ENCODE measurements at places on chromosomes 4 and X.

- DNase-seq, result no peak
Measured at GRCh38 chrX:129653181-129653970, 1.4 kb downstream of the APLN start.

GRCh38 chr4:102575369-102576129 is 74.4 kb downstream of the NFKB1 start:
- DNase-seq, result no peak

- peak; percentile 78 for DNase-seq
Measured at GRCh38 chrX:3345281-3346191, 916 bp downstream of the MXRA5 start.

GRCh38 chr4:36330796-36331195 is 49.4 kb downstream of the DTHD1 start:
- DNase-seq, result no peak

DNA sequence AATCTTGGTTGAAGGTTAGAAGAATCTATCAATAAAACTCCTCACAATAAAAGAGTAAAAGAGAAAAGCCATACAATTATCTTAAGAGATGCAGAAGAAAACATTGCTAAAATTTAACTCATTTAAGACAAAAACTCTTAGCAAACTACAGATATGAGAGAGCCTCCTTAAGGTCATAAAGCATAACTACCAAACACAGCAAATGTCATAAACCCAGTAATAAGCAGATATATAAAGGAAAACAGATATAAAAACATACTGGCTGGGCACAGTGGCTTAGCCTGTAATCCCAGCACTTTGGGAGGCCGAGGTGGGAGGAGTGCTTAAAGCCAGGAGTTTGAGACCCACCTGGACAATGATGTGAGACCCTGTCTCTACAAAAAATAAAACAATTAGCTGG is 165.3 kb downstream of the FAM13A start:
- DNase-seq, result no peak

DNA sequence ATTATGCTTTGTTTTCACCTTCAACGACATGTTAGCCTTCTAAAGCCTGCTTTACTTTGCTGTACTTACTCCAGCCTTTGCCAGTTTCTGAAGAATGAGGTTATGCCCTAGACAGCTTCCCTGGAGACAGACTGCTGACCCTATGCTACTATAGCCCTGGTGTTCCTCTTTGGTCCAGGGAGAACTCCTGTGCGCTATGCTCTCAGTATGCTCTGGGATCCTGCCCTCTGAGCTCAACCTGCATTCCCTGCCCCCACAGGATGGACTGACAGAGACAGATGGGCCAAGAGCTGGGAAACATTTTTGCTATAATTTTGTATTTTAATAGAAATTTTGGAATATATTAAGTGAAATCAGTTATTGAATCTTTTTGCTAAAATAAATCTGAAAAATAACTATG is 425.9 kb downstream of the TMA16 start:
- DNase-seq, result no peak

- DNase-seq, result no peak
Measured at GRCh38 chr4:89137695-89138094, 26.4 kb downstream of the TIGD2 start.

DNA sequence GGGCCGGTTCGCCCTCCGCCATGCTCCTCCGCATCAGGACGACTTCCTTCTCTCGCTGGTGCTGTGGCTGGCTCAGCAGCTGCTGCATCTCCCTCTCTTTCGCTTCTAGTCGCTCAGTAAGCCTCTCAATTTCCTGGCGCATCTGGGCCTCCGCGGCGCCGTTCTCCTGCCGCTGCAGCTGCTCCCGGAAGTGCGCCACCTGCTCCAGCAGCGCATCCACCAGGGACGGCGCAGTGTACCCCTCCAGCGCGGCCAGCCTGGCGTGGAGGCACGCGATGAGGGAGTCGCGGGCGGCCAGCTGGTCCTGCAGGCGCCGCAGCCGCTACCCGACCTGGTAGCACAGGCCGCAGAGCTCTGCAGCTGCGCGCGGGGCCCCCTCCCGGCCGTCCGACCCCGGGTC is 97.4 kb upstream of the MED14 start:
- DNase-seq, result no peak

- DNase-seq, result no peak
Measured at GRCh38 chr4:69849969-69850368, 10.0 kb downstream of the SULT1E1 start.

DNA sequence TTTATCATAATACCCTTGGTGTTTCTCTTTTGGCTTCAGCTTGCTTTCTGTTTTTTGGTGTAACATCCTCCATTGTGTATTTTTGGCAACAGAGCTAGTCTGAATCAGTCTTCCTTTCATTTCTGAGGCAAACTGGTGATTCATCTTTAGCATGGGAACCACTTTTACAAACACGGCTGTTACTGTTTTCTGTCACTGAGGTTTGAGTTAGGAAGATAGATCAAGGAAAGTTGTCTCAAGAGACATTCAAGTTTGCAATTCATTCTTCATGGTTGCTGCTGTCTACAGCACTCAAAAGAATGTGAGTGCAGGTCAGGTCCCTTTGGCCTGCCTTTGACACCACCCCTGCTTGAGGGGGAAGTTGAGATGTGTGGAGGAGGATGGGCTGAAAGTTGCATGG is 36.3 kb downstream of the IL21 start:
- no peak for DNase-seq

DNA sequence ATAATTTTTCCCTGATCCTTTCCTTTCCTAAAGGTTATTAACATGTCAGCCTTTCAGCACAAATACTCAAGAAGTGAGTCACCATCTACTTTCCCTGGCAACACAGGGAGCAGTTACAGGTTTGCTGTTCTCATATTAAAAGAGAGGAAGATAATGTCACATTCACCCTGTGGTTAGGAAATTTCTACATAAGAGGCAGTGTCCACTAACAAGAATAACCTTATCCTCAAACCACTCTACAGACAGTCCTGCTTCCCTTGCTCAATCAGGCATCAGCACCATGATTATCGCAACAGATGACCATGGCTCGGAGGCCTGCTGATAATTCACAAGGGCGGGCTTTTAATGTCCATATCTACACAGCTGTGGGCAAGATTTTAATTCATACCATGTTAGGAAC is 30.9 kb downstream of the RNF150 start:
- no peak for DNase-seq

DNA sequence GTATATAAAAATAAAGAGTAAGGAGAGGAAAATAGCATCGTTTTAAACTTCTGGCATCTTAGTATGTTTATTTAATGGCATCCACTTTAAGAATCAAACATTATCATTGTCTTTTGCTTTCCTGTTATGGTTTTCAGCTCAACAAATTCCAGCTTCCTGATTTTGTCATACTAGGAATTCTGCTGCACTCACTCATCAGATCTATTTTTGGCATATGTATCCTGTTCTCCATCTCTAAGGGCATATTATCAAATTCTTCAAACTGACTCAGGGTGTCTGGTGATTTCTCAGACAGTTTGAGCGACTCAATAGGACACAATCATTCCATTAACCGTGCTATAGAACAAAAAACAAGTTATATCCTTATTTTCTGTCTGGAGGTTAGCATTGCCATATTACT is 248.5 kb upstream of the DIAPH2 start:
- DNase-seq, result no peak

GRCh38 chr4:55036405-55036804 is 89.0 kb downstream of the KDR start:
- no peak for DNase-seq
